Hematopoietic multipotent progenitor cell (in vitro differentiated cells): ENCODE measurements at places on chromosomes 5 and 9. TPM values are rescaled to one million over a fixed set of nuclear protein-coding genes. Genes with fewer than 3 reads are reported as not detected.

The SOHLH1 gene
- not detected for total RNA-seq

The SLC36A3 gene
- total RNA-seq: not detected

The PPIP5K2 gene
- total RNA-seq: 36.1 TPM

The C5orf47 gene
- not detected for total RNA-seq

The MYMK gene
- total RNA-seq: not detected
